ENCODE measurements at places on chromosomes 4 and X.
A peak's percentile ranks its signal among the peaks of the same experiment; 100 is the strongest.

DNA sequence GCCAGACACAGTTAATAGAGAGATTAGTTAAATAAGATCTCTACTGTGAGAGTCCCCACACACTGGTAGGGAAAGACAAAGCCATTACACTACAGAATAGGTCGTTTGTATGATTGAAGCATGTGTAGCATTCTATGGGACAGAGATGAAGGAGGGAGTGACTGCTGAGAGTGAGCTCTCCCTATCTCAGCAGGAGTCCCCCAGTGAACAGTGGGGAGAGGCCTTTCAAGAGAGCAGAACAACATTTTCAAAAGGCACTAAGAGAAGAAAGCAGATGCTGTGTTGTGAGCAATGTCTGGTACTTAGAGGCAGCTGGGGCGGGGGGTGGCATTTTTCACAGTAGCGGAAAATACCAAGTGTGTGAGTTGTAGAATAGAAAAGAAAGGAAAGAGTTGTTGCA, 413.6 kb downstream of the AFF2 start:
- no peak for DNase-seq

- peak; percentile 21 for DNase-seq
Observed at GRCh38 chr4:123102897-123103471, 180.6 kb upstream of the NUDT6 start.

GRCh38 chrX:104668550-104668949, 102.6 kb downstream of the IL1RAPL2 start:
- DNase-seq: no peak

GRCh38 chr4:34512616-34513015, 1731.7 kb downstream of the ARAP2 start:
- no peak for DNase-seq

DNA sequence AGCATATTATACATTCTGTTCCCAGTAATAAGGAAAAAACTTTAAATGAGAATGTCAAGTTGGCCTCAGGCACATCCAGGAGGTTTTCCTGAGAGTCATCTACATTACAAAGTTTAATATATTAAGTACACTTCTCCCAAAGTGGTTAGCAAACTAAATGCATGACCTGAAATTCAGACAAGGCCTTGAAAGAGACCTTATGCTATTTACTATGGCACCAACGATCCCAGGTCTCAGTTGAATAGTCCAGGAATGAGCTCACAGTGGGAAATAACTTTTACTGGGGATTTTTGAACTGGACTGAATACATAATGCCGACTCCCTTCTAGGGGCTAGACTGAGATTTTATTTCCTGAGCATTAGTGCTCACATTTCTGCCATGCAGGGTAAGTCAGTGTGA, 1577.5 kb upstream of the PCDH7 start:
- no peak for DNase-seq

DNA sequence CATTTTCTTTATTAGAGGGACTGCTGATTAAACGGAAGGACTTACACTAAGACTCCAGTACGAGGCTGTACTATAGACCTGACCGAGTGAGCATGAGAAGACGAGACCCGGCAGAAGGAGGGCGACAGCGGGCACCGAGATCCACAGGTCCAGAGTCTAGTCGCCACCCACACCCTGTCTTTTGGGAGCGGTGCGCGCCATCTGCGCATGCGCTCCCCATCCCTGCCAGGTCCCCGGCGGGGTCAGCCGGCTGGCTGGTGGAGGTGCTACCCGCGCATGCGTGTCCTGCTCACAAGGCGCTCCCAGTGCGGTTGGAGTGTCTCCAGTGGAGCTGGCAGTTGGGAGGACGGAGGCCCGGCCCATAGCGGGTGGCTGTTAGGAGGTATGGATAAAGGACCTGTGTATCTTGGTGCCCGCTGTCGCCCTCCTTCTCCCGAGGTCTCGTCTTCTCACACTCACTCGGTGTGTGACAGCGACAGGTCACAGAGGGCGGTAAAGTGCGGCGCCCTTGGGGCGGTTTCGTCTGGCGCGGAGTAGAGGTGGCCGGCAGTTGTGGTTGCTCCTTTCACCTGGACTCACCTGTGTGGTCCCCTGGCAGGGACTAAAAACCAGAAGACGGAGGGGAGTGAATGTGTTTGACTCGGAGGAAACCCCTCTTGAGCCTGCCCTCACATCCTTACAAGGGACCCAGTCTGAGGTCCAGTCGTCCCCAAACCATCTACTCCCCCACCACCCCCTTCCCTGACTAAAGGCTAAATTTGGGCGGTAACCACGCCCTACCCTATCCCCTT, 7.6 kb upstream of the HSD17B10 start:
- peak; percentile 63 for DNase-seq

GRCh38 chr4:4987656-4988055, 31.6 kb downstream of the CYTL1 start:
- no peak for DNase-seq

GRCh38 chrX:154002215-154002719, 17.4 kb downstream of the IRAK1 start:
- DNase-seq: no peak

- DNase-seq: no peak
Observed at GRCh38 chr4:112146502-112146813, 1.2 kb downstream of the FAM241A start.

- no peak for DNase-seq
Observed at GRCh38 chr4:52788806-52789205, 37.6 kb upstream of the ERVMER34-1 start.

DNA sequence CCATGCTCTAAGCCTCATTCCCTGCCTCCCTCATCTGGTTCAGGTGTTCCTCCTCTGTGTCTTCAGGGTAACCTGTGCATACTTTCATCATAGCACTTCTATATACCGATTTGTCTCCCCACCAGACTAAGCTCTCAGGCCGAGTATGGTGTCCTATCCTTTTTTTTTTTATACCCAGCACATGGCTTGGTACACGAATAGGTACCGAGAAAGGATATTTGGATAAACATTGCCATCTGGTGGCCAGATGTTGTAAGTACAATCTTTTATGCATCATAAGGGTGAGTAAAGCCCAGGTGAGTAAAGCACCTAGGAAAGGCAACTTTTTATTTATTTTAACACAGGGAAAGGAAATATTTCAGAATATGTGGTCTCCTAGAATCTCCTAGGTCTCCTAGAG, 68.4 kb downstream of the MID2 start:
- DNase-seq: peak; percentile 25

GRCh38 chr4:173152104-173152503, 16.5 kb upstream of the GALNT7 start:
- DNase-seq: no peak

GRCh38 chr4:15894921-15895916, 43.3 kb downstream of the FGFBP1 start:
- no peak for DNase-seq

GRCh38 chr4:152467101-152467500, 68.8 kb downstream of the FBXW7 start:
- no peak for DNase-seq

DNA sequence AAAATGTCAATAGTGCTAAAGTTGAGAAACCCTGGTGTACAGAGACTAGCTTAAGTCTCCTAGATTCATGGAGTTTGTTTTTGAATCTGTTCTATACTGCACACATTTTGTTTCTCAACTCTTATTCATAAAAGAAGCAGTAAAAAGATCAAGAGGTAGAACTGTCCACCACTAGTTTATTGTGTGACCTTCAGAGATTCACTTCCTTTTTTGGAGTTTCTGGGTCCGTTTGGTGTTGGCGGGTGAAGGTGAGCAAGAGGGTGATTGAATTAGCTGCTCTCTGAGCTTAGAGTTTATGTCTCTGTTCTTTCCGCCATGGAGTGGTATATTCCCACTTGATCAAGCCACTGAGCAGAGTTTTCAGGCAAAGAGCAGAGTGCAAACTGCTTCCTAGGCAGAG, 21.4 kb upstream of the PLAC1 start:
- no peak for DNase-seq

GRCh38 chr4:10005632-10006031, 15.7 kb downstream of the SLC2A9 start:
- no peak for DNase-seq

GRCh38 chr4:165464813-165465381, 86.1 kb downstream of the CPE start:
- no peak for DNase-seq

GRCh38 chrX:5341902-5342301, 886.8 kb downstream of the NLGN4X start:
- DNase-seq: no peak

DNA sequence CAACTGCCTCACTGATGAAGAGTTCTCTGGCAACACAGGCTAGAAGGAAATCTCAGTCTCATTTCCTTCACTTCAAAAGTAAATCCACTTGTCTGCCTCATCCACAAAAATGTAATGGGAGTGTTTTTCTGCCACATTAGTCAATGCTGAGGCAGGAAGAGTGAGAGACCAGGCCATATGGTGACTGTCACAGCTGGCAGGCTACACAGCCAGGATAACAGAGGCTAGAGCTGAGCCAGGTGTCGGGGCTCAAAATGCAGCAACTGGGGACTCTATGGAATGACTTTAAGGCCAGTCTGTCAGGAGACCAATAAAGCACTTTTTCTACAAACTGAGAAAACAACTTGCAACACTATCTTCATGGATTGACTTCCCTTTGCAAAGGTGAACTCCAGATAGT, 204.2 kb downstream of the GPC3 start:
- no peak for DNase-seq

- no peak for DNase-seq
Observed at GRCh38 chr4:71262161-71262560, 76.7 kb upstream of the SLC4A4 start.

DNA sequence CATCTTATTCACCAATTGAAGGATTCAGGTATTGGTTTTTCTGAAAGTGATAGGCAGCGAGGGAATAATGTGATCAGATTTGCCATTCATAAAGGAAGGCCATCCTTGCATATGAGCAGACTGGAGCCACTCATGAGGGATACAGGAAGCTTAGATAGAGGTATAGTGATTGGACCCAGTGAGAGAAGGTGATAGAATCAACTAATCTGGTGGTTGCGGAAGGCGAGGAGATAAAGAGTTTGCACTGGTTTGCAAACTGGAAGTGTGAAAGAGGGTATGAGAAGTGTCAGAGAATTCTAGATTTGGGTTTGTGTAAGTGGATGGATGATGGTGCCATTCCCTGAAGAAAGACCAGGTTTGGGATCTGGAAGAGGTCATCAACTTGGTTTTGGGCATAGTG, 57.3 kb upstream of the RASGEF1B start:
- no peak for DNase-seq

Measured in GM12891 (cell line).